ENCODE measurements at places on chromosomes 5 and 9.

DNA sequence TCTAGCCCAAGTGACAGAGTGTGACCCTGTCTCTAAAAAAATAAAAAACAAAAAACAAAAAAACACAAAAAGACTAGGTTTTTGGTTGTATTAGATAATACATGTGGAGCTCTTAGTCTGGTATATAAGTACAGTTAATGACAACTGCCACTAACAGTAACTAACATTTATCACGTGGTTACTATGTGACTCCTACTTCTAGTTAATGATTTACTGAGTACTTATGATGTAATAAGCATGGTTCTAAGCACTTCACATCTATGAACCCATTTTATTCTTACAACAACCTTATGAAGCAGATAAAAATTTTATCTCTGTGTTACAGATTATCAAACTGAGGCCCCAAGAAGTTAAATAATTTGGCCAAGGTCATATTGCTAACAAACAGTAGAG lies 6.1 kb upstream of the TMEFF1 start:
- DNase-seq, result no peak

DNA sequence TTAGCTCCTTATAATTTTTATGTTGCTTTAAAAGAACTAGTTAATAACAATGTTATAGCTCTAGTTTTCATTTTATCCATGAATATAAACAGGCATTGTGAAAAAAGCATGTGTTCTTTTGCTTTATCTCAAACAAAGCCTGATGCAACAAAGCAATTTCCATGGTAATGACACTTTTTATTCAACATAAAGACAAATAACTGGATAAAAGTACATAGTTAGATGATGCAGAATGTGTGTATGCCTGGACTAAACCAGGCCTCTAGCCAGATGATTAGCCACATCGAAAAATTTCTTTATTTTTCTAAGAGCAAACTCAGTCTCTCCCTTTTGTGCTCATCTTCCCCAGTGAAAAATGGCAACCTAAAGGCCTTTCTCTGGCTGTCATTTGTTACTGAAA lies 125.6 kb upstream of the TARS1 start:
- DNase-seq, result no peak

GRCh38 chr5:80106916-80107315 lies 71.8 kb downstream of the THBS4 start:
- no peak for DNase-seq

GRCh38 chr9:93812410-93812668 lies 142.8 kb downstream of the BARX1 start:
- no peak for DNase-seq

GRCh38 chr5:123000731-123001130 lies 35.8 kb downstream of the PPIC start:
- no peak for DNase-seq

DNA sequence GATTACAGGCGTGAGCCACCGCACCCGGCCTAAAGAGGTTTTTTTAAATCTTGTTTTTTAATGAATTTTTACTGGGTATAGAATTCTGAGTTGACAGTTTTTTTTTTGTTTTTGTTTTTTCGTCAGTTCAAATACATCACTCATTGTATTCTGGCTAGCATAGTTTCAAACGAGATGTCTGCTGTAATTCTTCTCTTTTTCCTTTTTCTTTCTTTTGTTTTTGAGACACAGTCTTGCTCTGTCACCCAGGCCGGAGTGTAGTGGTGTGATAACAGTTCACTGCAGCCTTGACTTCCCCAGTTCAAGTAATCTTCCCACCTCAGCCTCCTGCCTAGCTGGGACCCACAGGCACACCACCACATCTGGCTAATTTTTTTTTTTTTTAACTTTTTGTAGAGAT lies 2.2 kb upstream of the PRRT1B start:
- no peak for DNase-seq

GRCh38 chr5:1264211-1264610 lies 30.7 kb downstream of the TERT start:
- no peak for DNase-seq

GRCh38 chr9:136079916-136080246 lies 15.2 kb downstream of the NACC2 start:
- no peak for DNase-seq

- no peak for DNase-seq
Measured at GRCh38 chr5:19676895-19677294, 311.1 kb downstream of the CDH18 start.

- no peak for DNase-seq
Measured at GRCh38 chr9:93629920-93630319, 53.5 kb downstream of the PHF2 start.

- DNase-seq, result peak; percentile 19
Measured at GRCh38 chr9:26744191-26744965, 148.2 kb downstream of the CAAP1 start.

DNA sequence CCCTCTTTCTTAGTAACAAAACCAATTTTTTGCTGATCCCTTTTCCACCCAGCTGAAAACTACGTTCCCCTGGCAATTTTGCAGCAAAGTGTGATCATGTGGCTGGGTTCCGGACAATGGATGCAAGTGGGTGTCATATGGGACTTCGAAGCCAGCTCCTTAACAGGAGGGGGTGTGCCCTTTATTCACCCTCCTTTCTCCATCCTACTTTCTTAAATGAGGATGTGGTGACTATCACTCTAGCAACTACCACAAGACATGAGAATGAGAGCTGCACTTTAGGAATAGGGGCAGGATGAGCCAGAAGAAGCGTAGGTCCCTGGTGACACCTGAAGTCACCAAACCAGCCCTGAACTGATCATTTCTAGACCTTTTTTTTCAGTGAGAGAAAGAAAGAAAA lies 58.9 kb downstream of the IRF1 start:
- DNase-seq, result no peak

- DNase-seq, result no peak
Measured at GRCh38 chr9:16436545-16436944, 433.9 kb downstream of the BNC2 start.

- DNase-seq, result no peak
Measured at GRCh38 chr5:131795228-131795627, 1.6 kb downstream of the FNIP1 start.

DNA sequence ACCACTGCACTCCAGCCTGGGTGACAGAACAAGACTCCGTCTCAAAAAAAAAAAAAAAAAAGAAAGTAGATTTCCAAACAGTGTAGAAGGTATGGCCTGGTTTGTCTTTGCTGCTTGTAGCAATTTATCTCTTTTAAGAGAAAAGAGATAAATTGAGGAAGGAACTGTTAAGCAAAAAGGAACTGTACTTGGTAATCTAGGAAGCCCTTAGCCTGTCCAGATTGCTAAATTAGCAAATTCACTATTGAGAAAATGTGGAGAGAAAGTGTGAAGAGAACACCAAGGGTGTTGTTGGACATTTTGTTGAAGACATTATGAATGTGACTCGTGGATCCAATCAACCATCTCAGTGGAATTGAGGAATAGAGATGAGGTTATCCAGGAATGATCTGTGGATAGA lies 13.0 kb upstream of the SUSD3 start:
- no peak for DNase-seq

DNA sequence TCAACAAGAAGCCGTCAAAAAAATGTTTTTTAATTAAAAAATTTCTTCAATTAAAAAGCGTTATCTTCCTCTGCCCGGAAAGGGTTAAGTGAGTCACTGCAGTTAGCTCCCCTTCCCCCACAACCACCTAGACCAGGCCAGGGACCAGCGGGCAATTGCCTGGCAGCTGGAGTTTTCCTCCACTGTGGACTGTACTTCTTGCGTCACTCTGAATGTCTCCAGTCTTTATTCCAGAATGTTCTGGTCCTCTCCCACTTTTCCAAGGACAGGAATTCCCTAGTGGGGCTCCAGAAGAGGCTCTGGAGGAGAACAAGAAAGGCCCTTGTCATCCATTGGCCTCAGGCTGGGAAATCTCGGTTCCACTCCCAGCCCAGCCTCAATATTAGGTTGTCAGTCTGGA lies 114.0 kb downstream of the C9orf50 start:
- peak; percentile 39 for DNase-seq

DNA sequence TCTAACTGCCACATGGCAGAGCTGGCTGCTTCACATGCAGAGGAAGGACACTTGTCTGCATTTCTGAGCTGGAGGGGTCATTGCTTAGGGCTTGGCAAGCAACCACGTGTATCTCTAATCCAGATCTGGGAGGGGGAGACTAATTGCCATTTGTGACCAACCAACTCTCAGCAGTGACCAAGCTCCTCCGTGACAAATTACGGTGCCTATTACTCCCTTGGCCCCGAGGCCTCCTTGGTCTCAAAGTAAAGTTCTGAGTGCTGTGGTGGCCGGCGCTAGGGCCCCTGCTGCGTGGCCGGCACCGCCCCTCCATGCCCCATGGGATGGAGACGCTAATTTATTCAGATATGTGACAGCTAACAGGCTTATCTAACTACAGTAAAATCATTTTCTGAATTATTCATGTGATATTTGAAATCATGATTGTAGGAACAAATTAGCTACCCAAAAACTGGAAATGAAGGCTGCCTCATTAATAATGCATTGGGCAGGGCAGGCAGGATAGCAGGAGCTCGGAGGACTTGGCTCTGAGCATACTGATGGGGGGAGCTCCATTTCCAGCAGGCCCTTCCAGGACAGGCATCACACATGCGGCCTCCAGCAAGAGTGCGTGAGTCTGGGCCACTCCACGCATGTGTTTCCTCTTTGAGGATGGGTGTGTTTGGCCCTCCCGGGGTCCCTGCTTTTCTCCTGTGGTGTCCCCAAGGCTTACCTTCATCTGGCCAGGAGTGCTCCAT lies 67.7 kb downstream of the C5orf15 start:
- DNase-seq, result no peak

DNA sequence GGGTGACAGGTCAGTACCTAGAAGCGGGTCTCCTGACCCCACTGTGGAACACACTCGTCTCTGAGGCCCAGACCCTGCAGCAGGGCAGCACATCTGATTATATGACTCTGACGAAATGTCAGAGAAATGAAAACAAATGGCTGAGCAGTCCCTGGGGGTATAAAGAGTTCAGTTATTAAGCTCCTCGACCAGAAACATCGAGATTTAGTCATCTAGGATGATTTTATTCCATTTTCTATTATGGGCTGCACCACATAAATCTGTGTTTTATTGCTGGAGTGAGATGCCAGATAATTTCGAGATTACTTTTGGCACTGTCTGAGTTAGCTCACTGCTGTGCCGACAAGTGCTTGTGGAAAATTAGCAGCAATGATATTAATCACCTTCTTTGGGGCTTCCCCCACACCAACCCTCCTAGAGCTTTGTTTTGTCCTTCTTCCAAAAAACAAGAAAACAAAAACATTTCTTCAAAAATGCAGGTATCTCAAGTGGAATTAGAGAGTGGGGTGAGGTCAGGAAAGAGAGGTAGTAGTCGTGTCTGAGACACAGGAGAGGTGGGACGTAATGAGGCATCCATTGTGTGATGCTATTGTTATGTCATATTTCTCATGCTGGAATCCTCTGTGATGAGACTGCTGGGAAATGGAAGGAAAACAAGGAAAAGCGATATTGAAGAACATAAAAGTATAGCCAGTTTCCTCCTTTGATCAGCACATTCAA lies 495.5 kb downstream of the DMAC1 start:
- no peak for DNase-seq

DNA sequence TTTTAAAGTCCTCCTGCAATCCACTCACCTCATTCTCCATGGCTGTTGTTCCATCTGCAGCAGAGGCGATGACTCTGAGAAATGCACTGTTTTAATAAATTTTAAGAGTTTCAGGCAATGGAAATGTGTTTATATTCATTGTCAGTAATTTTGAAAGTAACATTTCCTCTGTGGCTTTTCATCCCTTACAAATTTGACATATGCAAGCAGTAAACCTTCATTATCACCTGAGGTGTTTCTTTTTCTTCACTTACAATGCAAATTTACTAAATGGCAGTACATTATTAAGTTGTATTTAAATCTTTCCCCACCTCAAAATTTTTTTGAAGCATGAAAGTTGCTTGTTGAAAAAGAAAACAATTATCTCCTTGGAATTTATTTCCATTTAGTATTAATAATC lies 136.9 kb downstream of the DIRAS2 start:
- no peak for DNase-seq

GRCh38 chr9:88651682-88652633 lies 117.0 kb downstream of the NXNL2 start:
- peak; percentile 96 for DNase-seq

DNA sequence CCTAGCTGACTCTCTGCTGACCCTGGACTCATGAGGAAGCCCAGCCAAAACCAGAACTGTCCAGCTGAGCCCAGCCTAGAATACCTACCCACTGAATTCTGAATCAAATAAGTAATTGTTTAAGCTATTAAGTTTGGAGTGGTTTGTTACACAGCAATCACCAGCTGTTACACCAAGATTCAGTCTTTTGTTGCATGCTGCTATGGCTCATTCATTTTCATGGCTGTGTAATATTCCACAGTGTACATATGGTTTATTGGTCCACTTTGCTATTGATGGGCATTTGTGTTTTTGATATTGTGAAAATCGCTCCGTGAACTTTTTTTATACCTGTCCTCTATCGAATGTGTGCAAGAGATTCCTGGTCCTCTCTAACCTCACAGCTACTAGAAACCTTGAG lies 156.4 kb downstream of the FGF18 start:
- no peak for DNase-seq

GRCh38 chr9:34335376-34335775 lies 6.0 kb downstream of the NUDT2 start:
- DNase-seq, result no peak

DNA sequence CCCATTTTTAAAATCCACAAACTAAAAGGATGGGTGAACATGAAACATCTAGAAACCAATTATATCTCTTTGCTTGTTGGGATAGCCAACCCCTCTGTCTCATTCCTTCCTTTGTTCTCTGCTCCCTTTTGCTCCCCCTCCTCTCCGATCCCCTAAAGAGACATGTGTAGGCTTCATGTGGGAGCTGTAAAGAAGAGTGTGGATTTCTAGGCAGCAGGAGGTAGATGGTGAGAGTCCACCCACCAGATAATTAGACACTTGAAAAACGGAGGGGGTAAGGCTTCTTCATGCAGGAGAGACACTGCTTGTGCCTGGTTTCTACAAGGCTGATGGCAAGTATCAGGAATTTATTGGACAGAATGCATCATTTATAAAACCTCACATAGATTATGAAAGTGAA lies 27.3 kb upstream of the CFAP157 start:
- no peak for DNase-seq

DNA sequence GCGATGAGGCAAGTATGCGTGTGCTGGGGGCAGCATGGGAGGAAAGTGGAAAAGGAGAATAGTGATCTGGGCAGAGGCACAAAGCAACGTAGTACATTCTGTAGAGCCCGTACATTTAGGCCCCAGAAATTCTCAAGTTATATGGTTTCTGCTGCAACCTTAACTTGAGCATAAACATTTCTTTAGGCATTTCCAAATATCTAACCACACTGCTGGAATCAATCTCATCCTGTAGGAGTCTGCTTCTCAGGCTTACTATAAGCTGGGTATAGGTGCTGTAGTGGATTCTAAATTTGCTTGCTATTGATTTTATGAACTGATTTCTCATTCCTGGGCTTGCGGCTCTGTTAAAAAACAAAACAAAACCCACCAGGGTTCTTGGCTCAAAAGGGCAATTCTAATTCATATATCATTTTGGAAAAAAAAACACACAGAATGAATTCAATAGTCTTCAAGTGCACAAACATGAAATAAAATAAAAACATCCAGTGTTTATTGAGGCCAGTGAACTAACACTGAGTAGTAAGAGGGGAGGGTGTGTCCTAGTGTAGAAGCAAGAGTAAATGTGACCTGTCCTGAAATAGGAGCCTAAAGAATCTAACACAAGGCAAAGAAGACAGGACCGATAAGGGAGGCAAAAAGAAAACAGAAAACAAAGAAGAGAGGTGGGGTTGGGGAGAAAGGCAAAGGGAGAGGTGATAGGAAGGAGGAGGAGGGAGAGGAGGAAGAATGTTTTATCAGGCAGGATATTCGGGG lies 145.5 kb upstream of the LHFPL2 start:
- DNase-seq, result no peak

GRCh38 chr9:96460882-96461281 lies 10.9 kb downstream of the HABP4 start:
- DNase-seq, result peak; percentile 69

- DNase-seq, result no peak
Measured at GRCh38 chr5:14644623-14645237, 19.8 kb upstream of the OTULIN start.
